ENCODE measurements at places on chromosomes 2 and 18.
A peak's percentile ranks its signal among the peaks of the same experiment; 100 is the strongest.

GRCh38 chr2:199228887-199229819 is 228.6 kb downstream of the SATB2 start:
- no peak for DNase-seq

DNA sequence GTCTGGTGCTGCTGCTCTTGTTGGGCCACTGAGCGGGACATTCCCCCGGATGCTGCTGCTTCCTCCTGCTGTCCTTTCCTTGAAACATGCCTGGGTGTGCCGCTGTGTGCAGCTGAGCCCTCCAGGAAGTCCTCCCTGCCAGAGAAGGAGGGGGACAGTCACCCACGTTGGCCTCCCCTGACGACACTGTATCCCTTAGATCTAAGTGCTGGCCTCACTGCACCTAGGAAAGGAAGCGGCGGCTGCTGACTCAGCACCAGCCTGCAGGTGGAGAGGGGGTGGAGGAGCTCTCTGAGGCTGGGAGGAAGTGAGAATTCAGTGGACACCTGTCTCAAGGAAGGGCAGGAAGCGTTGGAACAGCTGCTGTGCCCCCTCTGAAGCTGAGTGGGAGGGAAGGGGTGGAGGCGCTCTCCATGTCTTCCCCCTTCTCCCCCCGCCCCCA is 239.8 kb downstream of the HAUS1 start:
- peak; percentile 51 for DNase-seq

GRCh38 chr18:51943281-51943680 is 396.7 kb upstream of the DCC start:
- DNase-seq, result no peak

- no peak for DNase-seq
Observed at GRCh38 chr2:134301099-134301927, 47.4 kb downstream of the MGAT5 start.

DNA sequence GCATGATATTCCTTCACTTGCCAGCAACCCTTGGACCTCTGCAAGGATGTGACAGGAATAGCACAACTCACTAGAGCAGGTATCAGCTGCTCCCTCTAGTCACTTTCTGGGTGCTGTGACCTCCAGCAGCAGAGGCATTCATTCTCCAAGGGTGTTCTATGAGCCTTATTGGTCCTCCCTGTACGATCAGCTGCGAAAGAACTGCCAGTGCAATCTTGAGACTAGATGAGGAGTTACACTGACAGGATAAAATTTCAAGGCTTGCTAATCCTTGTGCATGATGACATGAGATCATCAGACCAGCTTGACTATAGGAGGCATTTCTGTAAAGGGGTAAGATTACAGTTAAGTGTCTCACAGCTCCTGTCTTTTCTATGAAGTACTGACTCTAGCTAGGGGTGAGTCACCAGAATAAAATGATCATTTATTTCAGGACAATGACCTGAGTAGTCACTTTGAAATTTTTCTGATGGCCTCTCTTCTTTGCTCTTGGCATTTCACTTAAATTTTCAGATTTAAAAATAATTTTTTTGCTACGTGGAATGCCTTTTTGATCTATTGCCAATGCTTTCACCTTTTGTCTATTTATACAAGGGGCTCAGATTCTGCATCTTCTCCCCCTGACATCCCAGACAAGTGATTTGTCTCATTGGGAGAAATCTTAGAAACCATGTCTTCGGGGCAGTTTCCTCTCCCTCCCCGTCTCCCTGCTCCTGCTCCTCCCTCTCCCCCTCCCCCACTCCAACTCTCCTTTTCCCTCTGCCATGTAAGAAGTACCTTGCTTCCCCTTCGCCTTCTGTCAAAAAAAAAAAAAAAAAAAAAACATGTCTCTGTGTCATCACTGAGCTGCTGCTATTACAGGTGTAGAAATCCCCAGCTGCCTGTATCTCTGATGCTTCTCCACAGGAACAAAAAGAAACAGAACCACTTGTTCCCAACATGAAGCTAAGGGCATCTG is 49.2 kb upstream of the FRZB start:
- DNase-seq, result no peak

DNA sequence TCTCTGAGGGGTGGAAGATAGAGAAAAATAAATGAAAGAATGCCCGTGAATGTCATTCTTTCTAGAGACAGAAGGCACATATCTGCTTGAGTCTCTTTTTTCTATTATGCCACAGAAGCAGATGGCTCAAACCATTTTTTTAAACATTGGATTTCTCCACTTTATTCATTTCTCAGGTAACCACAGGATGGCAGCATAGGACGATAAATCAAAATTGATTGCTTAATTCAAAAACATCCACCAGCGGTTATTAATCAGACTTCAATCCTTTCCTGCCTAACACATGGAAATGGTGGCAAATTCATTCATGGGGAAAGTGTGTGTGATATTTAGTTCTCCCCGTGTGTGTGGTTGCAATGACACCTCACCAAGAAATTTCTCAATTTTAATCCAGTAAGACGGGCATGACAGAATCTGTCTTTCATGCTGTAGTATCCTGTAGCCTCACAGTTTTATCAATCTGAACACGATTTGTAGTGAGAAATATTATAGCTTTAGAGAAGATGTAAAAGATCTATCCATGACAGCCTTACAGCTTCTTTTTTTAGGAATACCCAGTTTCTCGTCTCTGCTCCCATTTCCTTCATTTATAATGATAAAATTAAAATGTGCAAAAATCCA is 72.2 kb downstream of the DSC3 start:
- DNase-seq, result no peak

DNA sequence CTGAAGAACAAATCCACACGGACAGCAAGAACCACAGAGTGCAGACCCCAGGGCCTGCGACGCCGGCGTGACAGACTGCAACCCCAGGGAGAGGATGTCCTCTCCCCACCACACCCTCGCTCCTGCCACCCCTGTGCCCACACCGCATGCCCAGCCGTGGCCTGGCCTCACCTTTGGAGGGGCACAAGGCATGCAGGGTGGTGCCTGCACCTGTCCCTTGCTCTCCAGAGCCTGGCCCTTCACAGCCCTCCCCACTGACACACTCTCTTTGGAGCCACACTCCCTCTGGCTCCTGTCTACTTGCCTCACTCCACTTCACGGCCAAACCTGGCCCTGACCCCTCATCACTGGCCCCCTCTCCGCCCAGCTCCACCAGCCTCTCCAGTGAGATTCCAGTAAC is 9.3 kb downstream of the THAP4 start:
- DNase-seq, result no peak

- no peak for DNase-seq
Observed at GRCh38 chr2:24721470-24721869, 71.7 kb downstream of the PTRHD1 start.

DNA sequence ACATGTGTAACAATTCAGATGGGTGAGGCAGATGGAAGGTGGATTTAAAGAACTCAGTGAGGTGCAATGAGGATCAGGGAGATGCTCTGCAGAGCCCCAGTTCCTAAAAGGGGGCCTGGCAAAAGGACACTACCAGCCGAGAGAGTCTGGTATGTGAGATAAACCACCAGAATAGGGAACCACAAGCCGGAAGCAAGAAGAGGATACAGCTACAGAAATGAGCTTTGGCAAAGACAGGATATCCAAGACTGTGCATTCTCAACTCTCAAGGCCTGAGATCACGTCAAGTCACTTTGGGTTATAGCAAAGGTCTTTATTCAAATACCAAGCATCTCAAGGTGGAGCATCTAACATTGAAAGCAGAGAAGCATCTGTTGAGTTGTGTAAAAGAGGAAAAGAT is 293.5 kb downstream of the ARHGAP15 start:
- no peak for DNase-seq

DNA sequence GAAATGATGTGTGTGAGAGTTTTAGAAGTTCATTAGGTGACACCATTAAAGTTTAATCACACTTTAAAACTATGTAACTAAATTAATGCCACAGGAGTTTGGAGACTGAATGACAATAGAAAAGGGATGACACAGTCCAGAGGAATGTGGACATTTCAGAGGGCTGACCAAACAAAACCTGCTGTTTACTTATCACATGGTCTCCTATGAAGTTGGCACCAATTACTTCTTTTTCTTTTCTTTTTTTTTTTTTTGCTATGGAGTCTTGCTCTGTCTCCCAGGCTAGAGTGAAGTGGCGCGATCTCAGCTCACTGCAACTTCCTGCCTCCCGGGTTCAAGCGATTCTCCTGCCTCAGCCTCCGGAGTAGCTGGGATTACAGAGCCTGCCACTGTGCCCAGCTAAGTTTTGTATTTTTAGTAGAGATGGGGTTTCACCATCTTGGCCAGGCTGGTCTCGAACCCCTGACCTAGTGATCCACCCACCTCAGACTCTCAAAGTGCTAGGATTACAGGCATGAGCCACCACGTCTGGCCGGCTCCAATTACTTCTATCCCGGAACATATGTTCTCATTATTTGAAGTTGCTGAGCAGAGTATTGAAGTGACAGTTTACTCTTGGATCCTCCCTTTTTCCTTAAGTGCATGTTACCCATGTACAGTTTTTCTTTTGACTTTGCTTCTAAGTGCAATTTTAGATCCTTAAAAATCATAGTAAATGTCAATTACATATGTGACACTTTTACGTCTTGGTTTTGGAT is 4.3 kb downstream of the AGPS start:
- DNase-seq, result no peak

- DNase-seq, result no peak
Observed at GRCh38 chr18:73690222-73690621, 457.4 kb downstream of the FBXO15 start.

DNA sequence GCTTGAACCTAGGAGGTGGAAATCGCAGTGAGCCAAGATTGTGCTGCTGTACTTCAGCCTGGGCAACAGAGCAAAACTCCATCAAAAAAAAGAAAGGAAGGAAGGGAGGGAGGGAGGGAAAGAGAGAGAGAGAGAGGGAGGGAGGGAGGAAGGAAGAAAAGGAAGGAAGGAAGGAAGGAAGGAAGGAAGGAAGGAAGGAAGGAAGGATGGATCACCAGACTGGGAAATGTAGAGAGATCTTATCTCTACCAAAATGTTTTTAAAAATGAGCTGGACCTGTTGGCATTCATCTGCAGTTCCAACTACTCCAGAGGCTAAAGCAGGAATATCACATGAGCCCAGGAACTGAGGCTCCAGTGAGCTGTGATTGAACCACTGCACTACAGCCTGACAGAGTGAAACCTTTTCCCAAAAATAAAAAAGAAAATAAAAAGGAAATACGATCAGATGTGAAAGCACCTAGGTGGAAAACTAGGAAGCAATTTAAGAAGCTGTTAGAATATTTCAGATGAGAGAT is 239.4 kb downstream of the CDH7 start:
- DNase-seq, result no peak

DNA sequence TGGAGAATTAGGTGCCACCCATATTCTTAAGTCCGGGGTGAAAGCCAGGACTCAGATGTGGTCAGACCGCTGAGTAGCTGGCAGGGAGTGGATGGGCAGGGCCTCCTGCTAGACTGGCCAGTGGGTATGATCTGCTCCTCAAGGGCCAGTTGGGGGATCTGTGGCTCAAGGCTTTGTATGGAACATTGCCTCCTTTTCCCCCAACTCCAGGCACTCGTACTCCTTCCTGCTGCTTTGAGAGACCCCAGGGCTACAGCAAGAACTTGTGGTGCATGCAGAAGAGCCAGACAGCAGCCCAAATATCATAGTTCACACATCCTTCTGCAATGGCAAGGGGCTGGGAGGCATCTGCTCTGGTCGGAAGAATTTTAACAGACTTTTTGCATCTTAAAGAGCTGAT is 61.7 kb downstream of the PDCL3 start:
- DNase-seq, result no peak

DNA sequence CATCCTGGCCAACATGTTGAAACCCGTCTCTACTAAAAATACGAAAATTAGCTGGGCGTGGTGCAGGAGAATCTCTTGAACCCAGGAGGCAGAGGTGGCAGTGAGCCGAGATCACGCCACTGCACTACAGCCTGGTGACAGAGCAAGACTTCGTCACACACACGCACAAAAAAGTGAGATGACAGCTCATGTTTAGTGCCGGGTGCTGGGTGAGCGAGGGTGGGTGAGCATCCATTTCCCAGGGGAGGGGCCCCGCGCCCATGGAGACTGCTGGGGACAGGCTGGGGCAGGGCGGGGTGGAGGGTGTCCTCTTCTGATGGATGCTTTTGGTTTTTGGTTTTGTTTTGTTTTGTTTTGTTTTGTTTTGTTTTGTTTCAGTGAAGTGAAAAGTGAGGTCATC is 206.5 kb downstream of the GBX2 start:
- DNase-seq, result no peak

DNA sequence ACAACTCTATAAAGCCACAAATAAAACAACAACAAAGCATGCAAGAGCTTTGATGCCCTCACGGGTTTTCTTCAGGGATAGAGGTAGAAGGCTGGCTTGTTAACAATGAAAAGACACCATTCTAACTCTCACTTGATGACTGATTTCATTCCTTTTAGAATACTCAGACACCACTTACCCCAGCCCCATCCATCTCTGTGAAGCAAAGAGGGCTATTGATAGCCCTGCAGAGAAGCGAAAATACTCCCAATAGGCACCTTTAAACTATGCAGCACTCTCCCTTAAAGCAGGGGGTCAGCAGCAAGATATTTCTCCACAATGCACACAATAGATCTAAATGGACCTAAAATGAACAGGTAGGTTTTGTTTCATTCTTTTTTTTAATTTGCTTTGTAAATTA is 35.1 kb downstream of the ZNF385B start:
- no peak for DNase-seq

DNA sequence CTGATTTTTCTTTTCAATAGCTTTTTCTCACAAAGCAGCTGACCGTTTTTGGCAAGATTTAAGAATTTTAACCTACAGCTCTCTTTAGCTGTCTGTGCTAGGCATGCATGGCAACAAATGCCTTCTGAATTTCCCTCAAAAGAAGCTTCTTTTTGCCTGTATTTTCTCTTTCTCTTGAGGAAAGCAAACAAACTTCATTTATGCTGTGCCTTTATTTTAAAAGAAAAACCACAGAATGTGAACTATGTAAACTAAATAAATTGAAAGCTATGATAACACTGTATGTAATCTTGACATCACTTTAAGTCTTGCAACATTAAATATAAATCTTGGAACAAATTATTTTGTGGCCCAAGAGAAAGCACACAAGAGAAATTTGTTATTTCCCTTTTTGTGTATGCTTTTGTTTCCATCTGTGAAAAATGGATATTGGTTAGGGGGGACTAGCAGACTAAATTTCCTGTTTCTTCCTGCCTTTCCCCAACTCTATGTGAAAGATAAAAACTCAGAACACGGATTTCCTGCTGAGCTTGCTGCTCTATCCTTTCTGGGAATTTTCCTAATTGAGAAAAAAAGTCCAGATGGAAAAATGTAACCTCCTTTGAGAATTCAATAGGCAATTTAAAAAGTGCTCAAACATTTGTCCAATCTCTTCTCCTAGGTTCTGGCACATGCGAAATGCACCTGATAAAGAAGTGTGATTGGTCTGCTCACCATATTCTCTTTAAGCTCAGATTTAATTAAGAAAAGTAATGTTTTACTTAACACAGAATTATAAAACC is 20.9 kb upstream of the TFPI start:
- no peak for DNase-seq

DNA sequence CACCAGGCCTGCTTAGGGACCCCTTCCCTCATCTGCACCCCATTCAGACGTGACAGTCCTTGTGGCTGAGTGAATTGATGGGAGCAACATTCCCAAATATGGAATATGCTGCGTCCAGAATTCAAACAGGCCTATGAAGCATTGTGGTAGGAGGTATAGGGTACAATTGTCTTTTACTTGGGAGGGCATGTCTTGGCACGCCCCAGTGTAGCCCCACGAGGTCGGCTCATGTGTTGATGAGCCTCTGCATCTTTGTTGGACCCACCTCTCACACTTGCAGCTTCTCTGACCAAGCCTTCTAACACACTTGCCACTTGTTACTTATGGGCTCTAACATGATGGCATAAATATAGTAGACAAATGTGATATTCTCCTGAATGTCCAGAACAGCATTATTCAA is 1.6 kb downstream of the TIMM21 start:
- DNase-seq, result no peak

- DNase-seq, result no peak
Observed at GRCh38 chr2:237498341-237498740, 11.3 kb downstream of the MLPH start.

Measured in GM12892 (cell line).